GM20000 (cell line): ENCODE measurements at places on chromosomes 7 and 10.

DNA sequence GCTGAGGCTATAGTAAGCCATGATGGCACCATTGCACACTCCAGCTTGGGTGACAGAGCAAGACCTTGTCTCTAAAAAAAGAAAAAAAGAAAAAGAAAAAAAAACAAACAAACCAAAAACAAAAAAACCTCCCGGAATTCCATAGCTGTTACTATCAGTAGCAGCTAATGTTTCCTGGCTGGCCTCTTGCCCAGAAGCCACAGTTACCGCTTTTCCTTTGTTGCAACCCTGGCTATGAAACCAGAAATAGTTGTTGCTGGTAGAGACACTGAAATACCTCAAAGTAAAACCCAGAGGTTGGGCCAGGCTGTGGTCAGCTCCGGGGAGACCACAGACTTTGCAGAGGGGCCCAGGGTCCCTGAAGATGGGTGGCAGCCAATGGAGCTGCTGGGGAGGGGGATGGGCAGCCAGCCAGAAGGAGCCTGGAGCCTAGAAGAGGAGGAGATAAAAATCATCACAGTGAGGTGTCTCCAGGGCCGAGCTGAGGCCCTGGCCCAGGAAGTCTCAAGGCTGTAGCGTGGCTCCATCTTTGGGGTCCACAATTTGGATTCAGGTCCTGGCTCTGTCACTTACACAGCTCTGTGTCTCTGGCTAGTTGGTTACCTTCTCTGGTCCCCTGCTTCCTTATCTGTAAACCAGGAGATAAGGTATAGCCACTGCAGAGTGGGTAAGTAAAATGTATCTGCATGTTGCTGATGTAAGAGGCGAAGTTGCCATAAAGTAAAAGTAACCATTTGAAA is 3.4 kb upstream of the CHST12 start:
- DNase-seq: no peak

DNA sequence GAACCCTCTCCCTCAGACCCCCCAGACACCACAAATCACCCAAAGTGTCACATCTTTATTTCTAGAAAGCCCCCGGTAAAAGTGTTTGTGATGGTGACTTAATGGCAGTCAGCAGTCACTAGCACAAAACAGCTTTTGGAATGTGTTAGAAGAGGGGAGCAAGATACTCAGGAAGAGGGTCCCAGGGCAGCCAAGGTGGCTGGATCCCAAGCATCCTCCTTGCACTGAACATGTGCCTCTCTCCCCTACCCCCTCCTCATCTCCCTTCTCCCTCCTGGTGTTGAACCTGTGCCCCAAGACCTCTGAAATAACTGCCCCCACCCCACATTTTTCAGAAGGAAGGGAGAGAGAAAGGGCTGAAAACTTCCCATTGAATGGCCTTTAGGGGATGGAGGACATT is 37.8 kb upstream of the MXI1 start:
- no peak for DNase-seq

DNA sequence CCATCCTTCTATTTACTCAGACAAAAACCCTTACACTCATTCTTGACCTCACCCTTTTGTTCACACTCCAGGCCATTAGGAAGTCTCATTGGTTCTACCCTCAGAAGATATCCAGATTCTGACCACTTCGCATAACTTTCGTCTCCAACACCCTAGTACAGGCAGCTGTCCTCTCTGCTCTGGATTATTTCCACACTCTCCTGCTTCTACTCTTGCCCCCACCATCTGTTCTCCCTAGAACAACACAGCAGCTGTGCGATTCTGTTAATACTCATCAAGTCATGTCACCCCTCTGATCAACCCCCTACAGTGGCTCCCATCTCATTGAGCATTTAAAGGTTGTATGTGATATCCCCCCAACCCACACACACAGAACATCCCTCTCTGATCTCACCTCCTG is 15.5 kb upstream of the TRIL start:
- no peak for DNase-seq

DNA sequence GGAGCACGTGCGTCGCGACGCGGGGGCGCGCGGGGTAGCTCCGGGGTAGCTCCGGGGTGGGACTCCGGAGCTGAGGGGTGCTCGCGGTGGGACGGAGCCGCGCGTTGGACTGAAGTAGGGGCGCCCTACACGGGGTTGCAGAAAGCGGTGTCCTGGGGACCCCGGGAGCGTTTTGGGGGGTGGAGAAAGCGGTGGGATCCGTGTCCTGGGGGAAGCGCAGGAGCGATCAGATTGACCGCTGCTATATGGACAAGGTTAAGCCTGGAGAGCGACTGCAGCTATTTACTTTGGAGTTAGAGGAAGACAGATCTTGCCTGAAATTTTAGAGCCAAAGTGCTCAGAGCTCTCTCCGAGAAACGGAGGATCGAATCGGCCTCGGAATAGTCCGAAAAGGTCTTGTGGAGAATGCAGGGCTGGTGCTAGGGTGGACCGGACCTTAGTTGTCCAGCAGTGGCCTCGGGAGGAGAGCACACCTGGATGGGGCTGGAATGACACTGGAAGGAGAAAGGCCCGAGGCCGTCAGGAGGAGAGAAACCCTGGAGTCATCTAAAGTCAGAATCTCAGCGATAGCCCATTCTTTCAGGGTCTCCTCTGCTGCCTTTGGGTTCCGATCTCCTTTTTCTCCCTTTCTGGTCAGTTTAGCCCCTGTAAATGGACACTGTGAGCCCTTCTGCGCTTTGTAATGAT is 564 bp downstream of the PDSS1 start:
- DNase-seq: peak; percentile 31

- peak; percentile 67 for DNase-seq
Measured at GRCh38 chr7:100208911-100209408, 10.8 kb upstream of the PVRIG start.

DNA sequence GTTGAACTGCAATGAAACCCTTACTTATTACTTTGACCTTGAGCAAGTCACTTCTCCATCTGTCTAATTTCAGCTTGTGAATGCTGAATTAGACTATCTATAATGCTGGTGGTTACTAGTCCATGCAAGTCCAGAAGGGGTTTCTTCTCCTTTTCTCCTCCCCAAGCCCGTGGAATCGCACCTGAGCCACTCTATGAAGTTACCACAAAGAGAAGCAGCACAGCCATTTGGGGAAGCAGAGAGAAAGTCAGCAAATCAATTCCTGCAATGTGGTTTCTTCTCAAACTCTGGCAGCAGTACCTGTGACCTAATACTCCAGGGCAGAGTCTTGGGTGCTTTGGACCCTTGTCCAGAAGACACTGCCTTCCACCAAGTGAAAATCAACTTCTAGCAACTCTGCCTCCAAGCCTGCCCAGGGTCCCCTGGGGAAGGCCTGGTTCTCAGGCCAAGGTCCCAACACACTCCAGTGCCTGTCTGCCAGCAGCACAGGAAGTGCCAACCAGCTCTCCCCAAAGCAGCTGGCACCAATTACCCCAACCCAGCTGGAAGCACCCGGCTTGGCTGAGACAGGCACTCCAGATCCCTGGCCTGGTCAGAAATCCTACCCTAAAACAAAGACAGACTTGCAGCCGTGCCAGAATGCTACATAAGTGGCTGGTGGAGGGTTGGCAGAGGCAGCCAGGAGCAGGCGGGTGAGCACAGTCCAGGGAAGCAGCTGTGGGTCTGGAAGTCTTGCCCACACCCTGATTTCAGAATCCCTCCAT is 200.3 kb downstream of the LSM5 start:
- no peak for DNase-seq

DNA sequence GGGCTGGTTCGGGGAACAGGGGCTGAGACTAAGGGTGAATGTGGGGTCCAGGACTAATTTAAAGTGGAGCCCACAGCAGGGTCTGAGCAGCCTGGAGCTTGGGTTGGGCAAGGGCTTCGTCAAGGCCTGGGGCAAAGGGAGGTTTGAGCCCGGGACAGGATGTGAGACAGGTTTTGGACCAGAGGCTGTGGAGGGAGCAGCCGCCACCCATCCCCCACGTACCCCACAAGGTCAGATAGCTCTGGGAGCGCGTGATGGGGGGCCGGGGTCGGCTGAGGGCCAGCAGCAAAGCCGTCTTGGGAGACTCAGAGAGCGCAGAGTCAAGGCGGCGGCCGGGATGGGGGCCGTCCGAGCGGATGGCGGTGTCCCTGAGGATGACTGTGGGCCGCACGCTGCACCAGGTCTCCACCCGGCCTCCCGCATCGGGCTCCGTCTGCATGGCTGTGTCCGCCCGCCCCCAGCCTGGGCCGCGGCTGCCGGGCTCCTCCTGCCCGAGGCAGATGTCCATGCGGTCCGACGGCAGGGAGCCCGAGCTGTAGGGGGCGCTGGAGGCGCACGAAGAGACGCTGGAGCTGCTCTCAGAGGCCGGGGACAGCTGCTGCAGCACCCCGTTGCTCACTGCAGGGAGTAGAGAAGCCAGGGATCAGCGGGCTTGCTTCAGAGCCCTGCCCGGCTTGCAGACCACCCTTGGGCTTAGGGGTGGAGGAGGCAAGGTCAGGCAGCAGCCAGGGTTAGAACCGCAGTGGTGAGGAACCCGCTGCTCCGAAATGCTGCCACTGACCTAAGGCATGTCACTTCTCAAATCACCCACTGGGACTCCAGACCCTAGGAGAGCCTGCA is 12.1 kb downstream of the PDZD7 start:
- peak; percentile 86 for DNase-seq

DNA sequence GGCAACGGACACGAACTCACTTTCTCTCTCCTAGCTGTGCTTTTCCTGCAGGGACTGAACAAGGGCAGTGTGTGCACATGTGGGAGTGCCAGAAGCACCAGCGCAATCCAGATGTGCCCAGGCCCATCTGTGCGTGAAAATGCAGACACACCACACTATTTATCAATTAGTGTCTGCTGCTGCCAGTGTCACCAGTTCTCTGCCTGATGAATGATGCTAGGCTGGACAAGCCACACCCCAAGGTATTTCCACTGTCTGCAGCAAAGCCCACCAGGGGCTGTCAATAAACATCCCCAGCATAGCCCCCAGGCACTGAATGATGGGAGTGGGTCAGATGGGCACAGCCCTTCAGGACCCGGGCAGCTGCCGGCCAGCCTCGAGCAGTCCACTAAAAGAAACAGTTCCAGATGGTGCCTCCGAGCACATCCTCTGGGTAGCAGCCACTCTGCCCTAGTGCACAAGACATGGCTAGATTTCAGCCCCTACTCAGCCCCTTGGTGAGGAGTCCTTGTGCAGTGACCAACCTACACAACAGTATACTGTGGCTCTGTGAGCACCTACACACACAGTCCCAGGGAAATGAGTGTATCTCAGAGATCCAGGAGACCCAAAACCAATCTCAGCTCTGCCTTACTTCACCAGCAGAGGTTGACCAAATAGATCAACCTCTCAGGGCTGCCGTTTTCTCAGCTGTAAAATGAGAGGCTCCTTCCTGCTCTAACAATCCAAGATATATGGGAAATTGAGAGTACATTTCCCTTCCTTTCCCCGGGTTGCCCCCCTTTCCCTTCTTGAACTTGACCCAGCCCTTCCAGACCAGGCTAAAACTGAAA is 314.7 kb downstream of the PLXNA4 start:
- DNase-seq: no peak

GRCh38 chr10:70057306-70057705 is 4.7 kb downstream of the MACROH2A2 start:
- DNase-seq: no peak

DNA sequence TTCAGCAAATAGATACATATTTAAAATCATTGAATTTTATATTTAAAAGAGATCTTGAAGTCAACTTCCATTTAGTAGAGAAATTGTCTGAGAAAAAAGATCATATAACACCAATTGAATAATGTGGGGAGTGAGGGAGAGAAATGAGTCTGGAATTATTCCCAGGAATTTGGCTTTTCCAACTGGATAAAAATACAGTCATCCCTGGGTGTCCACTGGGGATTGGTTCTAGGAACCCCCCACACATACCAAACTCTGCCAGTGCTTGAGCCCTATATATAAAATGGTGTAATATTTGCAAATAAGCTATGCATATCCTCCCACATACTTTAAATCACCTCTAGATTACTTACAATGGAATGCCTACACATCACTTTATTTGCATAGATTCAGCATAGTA is 162.8 kb upstream of the SEMA3C start:
- DNase-seq: no peak

GRCh38 chr10:114079421-114079820 is 35.8 kb downstream of the ADRB1 start:
- DNase-seq: no peak

GRCh38 chr7:40135317-40135610 is 459 bp downstream of the SUGCT start:
- no peak for DNase-seq

GRCh38 chr7:45225948-45226335 is 68.4 kb downstream of the RAMP3 start:
- no peak for DNase-seq

DNA sequence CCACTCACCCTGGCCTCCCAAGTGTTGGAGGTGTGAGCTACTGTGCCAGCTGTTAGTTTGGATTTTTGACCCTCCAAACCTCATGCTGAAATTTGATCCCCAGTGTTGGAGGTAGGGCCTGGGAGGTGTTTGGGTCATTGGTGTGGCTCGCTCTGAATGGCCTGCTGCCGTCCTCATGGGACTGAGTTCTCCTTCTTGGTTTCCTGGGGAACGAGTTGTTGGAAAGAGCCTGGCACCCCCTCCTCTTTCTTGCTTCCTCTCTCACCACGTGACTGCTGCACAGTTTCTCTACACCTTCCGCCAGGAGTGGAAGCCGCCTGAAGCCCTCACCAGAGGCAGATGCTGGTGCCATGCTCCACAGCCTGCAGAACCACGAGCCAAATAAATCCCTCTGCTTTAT is 253.5 kb downstream of the PHTF2 start:
- DNase-seq: no peak

- no peak for DNase-seq
Measured at GRCh38 chr10:79904671-79905321, 44.1 kb downstream of the SFTPD start.

DNA sequence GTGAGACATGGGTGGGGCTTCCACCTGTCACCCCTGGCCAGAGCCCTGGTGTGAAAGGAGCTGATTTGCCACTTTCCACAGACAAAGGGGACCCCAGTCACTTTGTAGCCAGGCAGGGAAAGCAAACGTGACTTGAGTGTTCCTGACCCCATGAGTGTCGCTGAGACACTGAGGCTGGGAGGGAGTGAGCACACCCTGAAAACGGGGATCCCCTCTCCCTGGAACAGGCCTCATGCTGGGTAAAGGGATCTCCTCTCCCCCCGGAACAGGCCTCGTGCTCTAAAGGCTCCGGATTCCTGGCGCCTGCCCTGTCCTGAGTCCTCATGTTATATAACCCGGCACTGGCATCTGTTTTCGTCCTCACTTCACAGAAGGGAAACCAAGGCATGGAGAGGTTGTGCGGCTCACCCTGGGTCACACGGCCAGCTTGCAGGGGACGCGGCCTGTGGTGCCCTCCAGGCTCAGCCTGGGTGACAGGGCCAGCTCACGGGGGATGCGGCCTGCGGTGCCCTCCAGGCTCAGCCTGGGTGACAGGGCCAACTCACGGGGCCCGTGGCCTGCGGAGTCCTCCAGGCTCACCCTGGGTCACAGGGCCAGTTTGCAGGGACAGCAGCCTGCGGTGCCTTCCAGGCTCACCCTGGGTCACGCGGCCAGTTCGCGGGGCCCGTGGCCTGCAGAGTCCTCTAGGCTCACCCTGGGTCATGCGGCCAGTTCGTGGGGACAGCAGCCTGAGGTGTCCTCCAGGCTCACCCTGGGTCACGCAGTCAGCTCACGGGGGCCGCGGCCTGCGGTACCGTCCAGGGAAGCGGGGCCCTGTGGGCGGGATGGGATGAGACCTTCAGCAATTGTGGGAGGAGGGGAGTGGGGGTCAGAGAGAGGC is 104.7 kb downstream of the PDGFA start:
- no peak for DNase-seq
